ENCODE measurements at places on chromosomes 4 and X.

DNA sequence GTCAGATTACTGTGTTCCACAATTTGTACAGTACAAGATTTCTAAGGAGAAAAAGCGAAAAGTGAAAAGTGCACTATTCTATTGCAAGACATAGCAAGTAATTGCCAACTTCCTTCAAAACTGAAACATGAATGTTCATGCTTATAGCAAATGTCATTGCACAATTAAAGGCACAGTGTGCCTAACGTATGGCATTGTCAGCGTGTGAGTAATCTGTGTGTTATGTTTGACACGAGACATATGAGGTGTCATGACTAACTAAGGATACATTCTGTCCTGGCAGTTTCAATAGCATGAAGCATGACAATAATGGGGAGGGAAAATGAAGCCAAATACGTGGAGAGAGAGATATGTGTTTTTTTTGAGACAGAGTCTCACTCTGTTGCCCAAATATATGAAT, 33.6 kb upstream of the TBC1D9 start:
- DNase-seq: no peak

DNA sequence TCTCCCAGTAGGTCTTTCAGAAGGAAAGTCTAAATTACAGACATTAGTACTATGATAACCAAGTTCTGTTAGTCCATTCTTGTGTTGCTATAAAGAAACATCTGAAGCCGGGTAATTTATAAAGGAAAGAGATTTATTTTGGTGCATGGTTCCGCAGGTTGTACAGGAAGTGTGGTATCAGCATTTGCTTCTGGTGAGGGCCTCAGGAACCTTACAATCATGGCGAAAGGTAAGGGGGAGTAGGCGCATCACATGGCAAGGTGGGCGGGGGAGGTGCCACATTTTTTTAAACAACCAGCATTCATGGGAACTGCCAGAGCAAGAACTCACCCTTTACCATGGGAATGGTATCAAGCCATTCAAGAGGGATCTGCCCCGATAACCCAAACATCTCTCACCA, 26.2 kb upstream of the USP46 start:
- no peak for DNase-seq

GRCh38 chrX:72046447-72046846, 85.3 kb downstream of the RTL5 start:
- DNase-seq: peak; percentile 49

- DNase-seq: peak; percentile 9
These were observed 34.2 kb upstream of the CSN1S1 start for GRCh38 chr4:69896530-69897116.

Data from kidney capillary endothelial cell (primary cell).